ENCODE measurements at places on chromosomes 5 and 9.

GRCh38 chr5:55599148-55600050 lies 64.6 kb upstream of the PLPP1 start:
- peak; percentile 46 for DNase-seq

DNA sequence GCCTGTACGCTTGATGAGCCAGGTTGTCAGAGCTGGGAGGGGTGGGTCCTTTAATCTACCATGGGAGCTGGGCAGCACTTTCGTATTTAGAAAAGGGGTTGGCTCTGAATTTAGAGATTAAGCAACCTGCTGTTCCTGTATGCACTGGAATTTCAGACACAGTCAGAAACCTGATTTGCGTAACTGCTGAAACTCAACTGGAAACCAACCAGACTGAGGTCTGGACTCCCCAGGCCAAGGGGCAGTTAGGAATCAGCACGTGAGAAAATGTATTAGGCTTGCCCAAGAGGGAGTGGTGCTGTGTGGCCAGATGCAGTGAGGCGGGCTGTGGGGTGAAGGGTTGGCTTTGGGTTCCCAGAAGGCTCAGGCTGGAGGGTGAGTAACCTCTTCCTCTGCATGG lies 235.0 kb downstream of the GOLPH3 start:
- peak; percentile 66 for DNase-seq

- DNase-seq: no peak
These were observed 49.3 kb upstream of the GNA14 start for GRCh38 chr9:77697238-77697984.

DNA sequence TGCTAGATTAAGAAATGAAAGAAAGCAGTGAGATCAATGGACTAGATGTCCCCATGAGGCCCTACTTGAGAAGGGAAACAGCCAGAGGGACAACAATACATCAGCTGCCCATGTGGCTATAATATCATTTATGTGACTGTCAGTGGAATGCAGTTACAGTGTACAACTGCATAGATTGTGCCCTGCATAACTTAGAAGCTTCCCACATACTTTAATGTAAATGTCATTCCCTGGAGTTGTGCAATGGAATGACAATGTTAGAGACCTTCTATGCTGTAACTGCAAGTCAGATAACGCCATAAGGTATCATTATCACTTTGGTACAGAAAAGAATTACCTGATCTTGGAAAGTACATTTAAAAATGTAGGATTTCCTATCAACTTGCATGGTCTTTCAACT lies 67.4 kb downstream of the FBN2 start:
- DNase-seq: no peak

GRCh38 chr5:4020400-4020799 lies 424.8 kb downstream of the IRX1 start:
- DNase-seq: no peak

DNA sequence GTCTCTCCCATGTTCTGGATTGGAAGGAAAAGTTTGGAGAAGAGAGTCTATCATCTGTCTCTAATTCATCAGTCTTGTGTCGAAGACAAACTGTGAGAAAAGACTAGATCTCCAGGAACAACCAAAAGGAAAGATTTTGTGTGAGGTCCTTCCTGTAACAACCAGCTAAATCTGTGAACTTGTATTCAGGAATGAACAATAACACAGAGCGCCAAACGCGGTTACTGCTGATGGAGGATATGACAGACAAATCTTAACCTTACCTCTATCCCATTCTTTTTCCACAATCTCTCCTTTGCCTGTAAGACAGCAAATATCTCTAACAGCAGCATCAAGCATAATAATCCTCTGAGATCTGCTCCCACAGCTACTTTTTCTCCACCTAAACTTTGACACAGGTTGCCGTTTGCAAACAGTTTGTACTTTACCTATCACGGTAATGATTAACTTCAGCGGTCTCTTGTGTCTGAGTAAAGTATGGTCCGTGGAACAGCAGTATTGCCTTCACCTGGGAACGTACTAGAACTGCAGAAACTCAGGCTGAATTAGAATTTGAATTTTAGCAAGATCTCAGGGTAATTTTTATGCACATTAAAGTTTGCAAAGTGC lies 387.6 kb downstream of the ELAVL2 start:
- peak; percentile 49 for DNase-seq

DNA sequence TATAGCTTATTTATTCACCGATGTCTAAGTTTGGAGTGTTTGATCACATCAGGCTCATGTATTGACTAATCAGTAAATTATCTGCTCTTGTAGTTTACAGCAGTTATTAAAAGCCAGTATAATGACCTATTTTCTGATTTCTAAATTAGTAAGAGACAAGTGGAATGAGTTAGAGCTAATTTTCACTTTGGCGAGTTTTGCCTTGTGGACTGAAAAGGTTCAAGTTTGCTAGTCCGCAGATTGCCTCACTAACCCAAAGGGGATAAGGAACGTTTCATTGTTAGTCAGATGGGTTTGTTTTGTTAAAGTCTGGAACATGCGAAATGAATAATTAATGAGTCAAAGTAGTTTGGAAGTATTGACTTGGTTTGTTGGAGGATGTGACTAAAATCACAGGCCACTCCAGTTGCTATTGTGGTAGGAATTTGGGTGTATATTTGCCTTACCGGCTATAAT lies 40.1 kb downstream of the SMARCA2 start:
- DNase-seq: no peak

DNA sequence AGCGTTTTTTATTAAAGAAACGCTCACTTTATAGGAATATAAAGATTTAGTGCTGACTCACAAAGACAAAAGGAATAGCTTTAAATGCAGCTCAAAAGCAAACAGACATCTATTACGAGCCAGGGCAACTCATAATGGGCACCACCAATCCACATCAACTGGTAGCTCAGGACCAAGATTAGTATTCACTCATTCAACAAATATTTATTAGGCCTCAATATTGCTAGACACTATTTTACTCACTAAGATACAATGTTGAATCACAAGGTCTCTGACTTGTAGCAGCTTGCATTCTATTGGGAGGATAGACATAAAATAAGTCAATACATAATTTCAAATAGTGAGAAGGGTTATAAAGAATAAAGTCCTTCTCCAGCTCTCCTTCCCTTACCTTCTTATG lies 8.0 kb upstream of the MAN2A1 start:
- DNase-seq: no peak

- DNase-seq: no peak
These were observed 20.1 kb downstream of the SREK1 start for GRCh38 chr5:66164044-66164790.

- no peak for DNase-seq
These were observed 594.3 kb upstream of the KLF4 start for GRCh38 chr9:108083796-108084352.

GRCh38 chr9:135403733-135404450 lies 75.7 kb upstream of the PPP1R26 start:
- DNase-seq: peak; percentile 89

- no peak for DNase-seq
These were observed 147.9 kb downstream of the HSD17B3 start for GRCh38 chr9:96154081-96154480.

GRCh38 chr5:7394889-7395431 lies 978 bp upstream of the ADCY2 start:
- no peak for DNase-seq

DNA sequence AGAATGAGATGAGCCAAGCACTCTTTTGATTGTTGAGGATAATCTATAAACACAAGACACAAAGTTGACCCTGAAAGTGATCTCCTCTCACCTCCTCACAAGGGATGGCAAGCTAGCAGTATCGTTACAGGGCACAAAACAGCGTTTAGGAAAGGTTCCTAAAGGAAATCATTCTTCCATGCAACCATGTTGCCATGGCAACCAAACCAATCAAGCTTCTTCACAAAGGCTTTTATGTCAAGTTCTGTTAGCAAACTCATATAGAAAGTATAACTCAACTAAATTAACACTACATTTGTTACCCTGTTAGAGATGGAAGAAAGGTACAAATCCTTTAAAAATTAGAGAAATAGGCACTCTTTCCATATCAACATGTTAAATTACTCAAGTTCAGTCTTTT lies 1016.8 kb upstream of the DMAC1 start:
- no peak for DNase-seq

DNA sequence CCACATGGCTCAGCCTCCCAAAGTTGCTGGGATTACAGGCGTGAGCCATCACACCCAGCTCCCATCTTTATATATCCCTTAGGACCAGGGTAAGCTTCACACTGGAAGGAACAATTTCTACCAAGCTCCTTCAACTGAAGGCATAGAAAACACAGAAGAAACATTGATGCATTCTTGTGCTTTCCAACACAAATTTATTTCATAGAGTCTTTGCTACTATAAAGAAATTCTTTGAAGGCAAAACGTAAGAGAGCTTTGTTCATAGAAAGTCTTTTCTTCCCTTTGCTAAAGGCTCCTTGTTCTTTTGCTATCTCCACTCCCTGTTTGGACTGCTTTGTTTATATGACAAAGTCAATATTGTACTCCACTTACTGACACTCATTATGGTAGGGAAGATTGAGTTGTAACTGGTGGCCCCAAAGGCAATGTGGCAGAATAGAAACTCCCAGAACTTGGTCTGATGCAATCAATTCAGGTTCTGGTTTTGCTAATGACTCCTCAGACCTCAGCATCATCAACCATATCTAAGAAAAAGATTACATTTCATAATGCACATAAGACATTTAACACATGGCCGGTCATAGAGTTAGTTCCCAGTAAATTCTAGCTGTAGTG lies 97.4 kb upstream of the CLINT1 start:
- no peak for DNase-seq

GRCh38 chr9:77731008-77731698 lies 83.0 kb upstream of the GNA14 start:
- no peak for DNase-seq
